Caki2 (cell line): ENCODE measurements at places on chromosomes 11 and 22.

GRCh38 chr22:50730941-50731661, 6.9 kb upstream of the ACR start:
- DNase-seq, result no peak

- no peak for DNase-seq
Measured at GRCh38 chr11:107592231-107592590, 1.3 kb downstream of the ELMOD1 start.

- DNase-seq, result no peak
Measured at GRCh38 chr11:115764176-115764575, 260.0 kb upstream of the CADM1 start.

DNA sequence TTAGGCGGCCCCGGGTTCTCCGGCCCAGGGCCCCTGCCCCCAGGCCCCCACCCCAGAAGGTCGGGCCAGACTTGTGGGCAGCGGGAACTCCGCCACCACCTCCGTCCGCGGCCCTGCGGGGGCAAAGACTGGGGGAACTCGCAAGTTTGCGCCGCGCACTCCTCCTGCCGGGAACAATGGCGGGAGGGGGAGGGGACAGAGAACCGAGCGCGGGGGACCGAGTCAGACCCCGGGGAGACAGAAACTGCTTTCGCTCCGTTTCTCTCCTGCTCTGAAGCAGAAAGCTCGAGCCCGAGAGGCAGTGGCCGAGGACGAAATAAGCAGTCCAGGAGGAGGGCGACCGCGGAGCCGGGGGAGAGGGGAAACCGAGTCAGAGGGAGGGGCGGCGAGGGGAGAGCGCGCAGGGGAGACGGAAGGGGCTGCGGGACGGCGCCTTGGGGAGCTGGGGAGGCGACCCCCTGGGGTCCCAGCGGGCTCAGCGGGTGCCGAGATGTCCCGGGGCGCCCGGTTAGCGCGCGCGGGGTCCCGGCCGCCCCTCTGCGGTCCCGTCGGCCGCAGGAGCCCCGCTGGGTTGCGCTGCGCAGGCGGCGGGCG, 555 bp downstream of the TP53I11 start:
- no peak for DNase-seq

GRCh38 chr11:35992548-35992947, 48.7 kb downstream of the LDLRAD3 start:
- no peak for DNase-seq

DNA sequence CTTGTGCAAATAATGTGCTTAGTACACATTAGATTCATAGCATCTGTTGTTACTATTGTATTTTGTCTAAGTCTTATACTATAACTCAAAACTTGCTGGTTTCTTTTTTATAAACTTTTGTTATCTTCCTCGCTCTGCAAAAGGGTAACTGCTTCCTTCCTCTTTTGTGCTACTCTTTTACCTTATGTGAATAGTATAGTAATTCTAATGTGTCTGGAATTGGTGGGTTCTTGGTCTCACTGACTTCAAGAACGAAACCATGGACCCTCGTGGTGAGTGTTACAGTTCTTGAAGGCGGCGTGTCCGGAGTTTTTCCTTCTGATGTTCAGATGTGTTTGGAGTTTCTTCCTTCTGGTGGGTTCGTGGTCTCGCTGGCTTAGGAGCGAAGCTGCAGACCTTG, 563.1 kb upstream of the LUZP2 start:
- DNase-seq, result no peak

- DNase-seq, result peak; percentile 54
Measured at GRCh38 chr22:37329238-37330140, 47.2 kb downstream of the CYTH4 start.

- DNase-seq, result no peak
Measured at GRCh38 chr11:75982309-75982708, 167.3 kb downstream of the UVRAG start.

DNA sequence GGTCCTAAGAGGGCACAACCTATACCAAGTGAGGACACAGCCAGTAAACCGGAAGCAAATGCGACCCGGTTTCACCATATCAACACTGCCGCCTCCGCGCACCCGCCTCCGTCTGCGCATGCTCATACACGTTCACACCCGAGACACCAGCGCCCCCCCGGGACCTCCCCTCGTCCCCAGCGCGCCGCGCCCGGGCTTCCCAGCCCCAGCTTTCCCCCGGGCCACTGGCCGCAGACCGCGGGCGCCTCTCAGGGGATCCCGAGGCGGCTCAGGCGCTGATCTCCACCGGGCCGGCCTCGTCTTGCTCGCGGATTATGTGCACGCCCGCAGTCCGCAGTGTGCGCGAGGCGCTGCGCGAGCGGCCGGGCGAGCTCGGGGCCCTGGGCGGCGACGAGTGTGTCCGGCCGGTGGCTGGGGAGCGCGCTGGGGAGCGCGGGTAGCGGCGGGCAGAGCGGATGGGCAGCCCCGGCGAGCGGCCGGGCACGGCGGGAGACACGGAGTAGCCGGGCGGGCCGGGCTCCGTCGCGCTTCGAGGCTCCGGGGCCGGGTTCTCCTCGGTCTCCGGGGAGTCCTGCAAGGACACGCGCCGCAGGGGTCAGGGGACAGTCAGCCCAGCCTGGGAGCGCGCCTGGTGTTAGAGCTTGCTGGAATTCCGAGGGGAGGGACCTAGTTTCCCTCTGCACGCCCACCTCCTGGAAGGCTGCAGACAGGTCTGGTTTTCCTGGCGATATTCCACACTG, 2.0 kb downstream of the HEPN1 start:
- no peak for DNase-seq

- no peak for DNase-seq
Measured at GRCh38 chr22:38177044-38177443, 4.6 kb downstream of the PLA2G6 start.

- DNase-seq, result no peak
Measured at GRCh38 chr11:128291007-128291406, 296.4 kb downstream of the ETS1 start.

GRCh38 chr22:30875481-30876215, 92.9 kb downstream of the MORC2 start:
- DNase-seq, result no peak

DNA sequence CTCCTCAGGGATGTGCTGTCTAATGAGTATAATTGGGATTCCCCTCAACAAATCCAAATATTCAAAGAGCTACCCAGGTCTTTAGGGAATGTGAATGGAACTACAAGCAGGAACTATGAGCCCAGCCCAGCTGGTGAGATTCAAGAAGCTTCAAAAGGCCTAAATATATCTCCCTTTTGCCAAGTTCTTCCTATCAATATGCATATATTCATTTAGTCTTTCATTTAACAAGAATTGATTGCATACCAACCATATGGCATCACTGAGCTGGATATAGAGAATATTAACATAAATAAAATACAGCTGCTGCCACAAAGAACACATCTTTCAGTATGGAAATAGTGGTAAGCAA, 58.9 kb upstream of the PRSS23 start:
- no peak for DNase-seq

DNA sequence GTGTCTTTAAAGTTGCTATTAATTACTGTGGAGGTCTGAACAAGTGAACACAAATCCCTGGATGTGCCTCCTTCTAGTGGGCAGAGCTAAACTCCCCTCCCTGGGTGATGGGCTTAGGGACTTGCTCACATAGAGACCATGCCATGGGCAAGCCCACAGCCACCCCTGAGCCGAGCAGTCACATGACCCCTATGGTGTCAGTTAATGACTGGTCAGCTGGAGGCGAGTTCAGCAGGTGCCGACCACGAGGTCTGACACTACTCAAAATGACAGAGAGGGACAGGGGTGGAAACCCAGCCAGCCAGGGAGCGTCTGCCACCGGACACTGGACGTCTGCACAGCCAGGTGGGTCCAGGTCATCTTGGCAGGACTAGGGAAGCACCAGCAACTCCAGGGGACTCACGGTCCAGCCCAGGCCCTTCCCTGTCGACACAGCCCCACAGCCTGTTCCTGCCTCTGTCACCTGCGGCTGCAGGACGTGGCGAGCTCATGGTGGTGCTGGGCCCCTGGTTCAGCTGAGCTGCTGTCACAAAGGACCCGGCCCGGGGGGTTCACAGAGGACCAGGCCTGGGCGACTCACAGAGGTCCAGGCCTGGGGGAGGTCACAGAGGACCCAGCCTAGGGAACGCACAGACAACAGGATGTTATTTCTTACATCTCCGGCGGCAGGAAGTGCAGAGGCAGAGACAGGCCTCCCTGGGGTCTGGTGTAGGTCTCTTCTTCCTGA, 135.0 kb downstream of the BRD1 start:
- DNase-seq, result no peak

GRCh38 chr22:32024796-32025195, 18.3 kb upstream of the SLC5A1 start:
- DNase-seq, result no peak

DNA sequence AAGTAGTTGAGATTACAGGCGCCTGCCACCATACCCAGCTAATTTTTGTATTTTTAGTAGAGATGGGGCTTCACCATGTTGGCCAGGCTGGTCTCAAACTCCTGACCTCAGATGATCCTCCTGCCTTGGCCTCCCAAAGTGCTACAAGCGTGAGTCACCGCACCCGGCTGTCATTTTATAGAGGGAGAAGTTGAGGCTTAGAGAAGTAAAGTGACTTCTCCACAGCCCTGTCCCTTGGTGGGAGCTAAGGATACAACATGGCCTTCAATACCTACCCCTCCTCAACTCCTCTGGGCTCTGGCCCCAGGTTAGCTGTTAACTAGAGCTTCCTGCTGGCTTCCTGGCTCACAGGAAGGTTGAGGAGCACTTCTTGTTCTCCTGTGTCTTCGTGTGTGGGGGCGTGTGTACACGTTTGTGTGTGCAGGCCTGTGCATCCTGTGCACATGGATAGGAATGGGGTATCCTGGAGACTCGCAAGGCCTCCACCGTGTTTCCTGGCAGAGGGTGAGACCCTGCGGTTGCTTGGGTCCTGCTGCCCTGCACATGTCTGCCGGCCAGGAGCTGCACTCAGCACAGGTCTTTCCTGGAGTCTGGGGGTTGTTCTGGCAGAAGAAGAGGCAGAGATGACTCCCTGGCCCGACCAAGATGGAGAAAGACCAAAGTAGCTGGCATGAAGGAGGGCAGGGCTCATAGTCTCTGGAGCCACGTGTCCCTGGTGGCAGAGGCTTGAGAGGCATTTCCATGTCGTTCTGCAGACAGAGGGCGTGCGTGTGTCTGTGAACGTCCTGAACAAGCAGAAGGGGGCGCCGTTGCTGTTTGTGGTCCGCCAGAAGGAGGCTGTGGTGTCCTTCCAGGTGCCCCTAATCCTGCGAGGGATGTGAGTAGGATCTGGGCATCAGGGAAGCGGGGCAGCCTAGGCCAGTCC, 2.4 kb downstream of the SIDT2 start:
- peak; percentile 10 for DNase-seq

DNA sequence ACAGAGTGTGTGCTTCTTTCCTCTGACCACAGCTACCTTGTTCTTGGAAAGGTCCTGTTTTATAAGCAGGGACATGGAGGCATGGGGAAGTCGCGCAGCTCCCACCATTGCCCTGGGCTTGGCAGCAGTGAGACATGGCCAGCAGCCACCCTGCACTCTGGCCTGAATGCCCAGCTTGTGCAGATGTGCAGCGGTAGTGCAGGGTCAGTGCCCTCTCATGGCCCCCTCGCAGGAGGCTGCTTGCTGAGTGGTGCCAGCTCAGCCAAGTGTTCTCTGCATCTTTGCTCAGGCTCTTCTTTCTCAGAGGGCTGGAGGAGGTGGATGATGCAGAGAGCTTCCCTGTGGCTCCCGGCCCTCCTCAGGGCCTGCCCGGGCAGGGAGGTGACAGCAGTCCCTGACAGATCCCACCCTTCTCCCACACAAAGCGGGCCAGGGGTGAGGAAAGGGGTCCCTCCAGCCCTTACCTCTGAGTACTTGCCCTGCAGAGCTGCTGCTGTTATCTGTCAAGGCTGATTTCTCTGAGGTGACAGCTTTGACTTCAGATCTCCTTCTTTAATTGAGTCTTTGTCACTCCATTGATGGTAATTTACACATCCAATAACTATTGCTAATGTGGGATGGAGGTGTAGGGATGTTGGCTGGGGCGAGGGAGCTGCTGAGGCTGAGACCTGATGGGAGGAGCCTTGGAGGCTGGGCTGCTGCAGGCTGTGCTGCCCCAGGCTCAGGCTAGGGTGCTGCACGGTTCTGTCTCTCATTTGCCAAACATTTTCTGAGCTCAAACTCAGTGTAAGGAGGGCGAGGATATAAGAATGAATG, 47.4 kb upstream of the B3GAT1 start:
- DNase-seq, result no peak
